H4 (cell line): ENCODE measurements at places on chromosomes 4 and X. TPM values are rescaled to one million over a fixed set of nuclear protein-coding genes. Genes with fewer than 3 reads are reported as not detected.

Gene PAGE3
- total RNA-seq, result not detected in 2 replicates

DNA sequence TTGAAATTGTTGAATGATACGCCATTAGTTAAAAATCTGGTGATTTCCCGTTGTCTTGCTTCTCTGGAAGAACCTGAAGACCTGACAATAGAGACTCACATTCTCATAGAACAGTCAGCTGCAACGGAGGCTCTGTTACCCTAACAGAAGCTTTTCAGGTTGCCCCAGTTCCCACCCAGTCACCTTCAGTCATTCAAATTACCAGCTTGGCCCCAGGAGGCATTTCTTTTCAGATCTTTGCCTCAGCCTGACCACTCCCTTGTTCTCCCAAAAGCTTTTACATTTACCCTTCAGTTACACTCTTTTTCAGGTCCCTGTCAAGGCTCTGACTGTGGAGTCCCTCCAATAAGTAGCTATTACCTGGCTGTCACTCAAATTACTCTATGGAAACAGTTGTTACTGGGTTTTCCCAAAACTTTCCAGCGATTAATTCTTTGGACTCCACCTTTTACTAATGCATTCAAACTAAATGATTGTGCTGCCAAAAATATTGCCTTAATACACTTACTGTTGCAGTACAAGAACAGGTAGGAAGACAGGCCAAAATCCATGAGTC, 162.2 kb upstream of the FTHL17 start:
- DNase-seq, result no peak

GRCh38 chrX:48919360-48919841, 577 bp upstream of the PIM2 start:
- DNase-seq, result no peak

GRCh38 chr4:82293304-82293703, 80.5 kb downstream of the HNRNPD start:
- no peak for DNase-seq

Gene CNKSR2
- 4.8 and 6.0 TPM in 2 replicates for total RNA-seq

Gene STATH
- total RNA-seq, result 0.29 and 0.37 TPM in 2 replicates
